ENCODE measurements at places on chromosomes 4 and X. TPM values are rescaled to one million over a fixed set of nuclear protein-coding genes. Genes with fewer than 3 reads are reported as not detected.

Gene EGF
- 6.7 TPM for polyA plus RNA-seq

Gene ANKRD17
- 74.7 TPM for polyA plus RNA-seq

Gene OPHN1
- 8.3 TPM for polyA plus RNA-seq

Gene NWD2
- polyA plus RNA-seq = 0.31 TPM

Gene TEX13B
- not detected for polyA plus RNA-seq

Gene LAP3
- polyA plus RNA-seq = 72.4 TPM

Gene MSANTD1
- polyA plus RNA-seq = 0.84 TPM

Gene GUF1
- polyA plus RNA-seq = 27.3 TPM

Gene PPEF2
- polyA plus RNA-seq = 0.15 TPM

Gene DCAF4L1
- 0.55 TPM for polyA plus RNA-seq

Gene ENPEP
- 160 TPM for polyA plus RNA-seq

Gene DSPP
- 0.04 TPM for polyA plus RNA-seq

Gene TECRL
- not detected for polyA plus RNA-seq

Gene GUCY1B1
- 64.4 TPM for polyA plus RNA-seq

Gene UGDH
- polyA plus RNA-seq = 109 TPM

Gene CYLC1
- not detected for polyA plus RNA-seq

Gene RS1
- polyA plus RNA-seq = 0.12 TPM

Gene COX7B2
- polyA plus RNA-seq = not detected

Gene HSD17B13
- 0.55 TPM for polyA plus RNA-seq

Gene UGT2A1
- 19.4 TPM for polyA plus RNA-seq

Gene CLDN22
- 0.54 TPM for polyA plus RNA-seq

Gene ADAM29
- polyA plus RNA-seq = 0.09 TPM

Gene SERTM2
- 0.05 TPM for polyA plus RNA-seq

Gene ETDA
- polyA plus RNA-seq = not detected

Gene EFHC2
- polyA plus RNA-seq = 10.6 TPM

Gene VCX
- 0.37 TPM for polyA plus RNA-seq

Gene KIAA1210
- 1.5 TPM for polyA plus RNA-seq

Gene GAGE12H
- not detected for polyA plus RNA-seq

Gene CFI
- 79.1 TPM for polyA plus RNA-seq

Gene HTN1
- polyA plus RNA-seq = 0.04 TPM

Gene MGARP
- polyA plus RNA-seq = not detected

Gene FAM9B
- 0.10 TPM for polyA plus RNA-seq

Gene PAGE5
- polyA plus RNA-seq = not detected

Gene AWAT2
- polyA plus RNA-seq = not detected

Gene UGT2B15
- not detected for polyA plus RNA-seq

Gene DMRTC1
- polyA plus RNA-seq = 0.55 TPM

Gene CXCL8
- not detected for polyA plus RNA-seq

Gene CLDN34
- not detected for polyA plus RNA-seq

Gene PHKA1
- polyA plus RNA-seq = 5.8 TPM

Gene P2RY8
- polyA plus RNA-seq = 1.2 TPM
